Neural crest cell (in vitro differentiated cells): ENCODE measurements at places on chromosomes 3 and 15.

DNA sequence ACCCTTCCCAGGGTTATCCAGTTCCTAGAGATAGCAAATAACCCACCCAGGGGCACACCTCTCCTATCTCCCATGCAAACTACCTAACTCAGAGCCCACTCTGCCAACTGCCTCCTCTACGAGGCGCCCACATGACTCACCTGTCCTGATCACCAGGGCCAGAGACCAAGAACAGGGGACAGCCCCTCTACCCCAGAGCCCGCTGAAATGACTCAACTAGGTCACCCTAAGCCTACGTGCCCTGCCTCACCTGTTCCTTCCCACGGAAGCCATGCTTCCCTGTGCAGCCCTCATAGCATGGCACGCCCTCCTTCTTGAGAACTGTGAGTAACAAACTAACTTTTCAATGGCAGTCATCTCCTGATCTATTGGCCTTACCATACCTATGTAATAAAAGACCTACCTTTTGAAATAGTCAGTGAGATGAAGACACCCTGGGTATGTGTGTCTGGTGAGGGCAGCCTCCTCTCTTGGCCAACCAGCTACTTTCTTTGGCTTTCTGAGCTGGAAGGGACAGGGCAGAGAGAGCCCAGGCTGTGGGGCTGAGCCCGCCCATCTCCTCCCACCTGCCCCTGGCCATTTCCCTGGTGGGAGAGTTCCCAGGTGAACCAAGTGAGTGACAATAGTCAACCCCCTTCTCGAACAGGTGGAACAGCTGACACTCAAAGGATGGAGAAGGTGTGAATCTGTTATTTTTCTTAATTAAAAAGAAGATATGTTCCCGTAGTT is 25.5 kb upstream of the PRR23E start:
- no peak for DNase-seq

DNA sequence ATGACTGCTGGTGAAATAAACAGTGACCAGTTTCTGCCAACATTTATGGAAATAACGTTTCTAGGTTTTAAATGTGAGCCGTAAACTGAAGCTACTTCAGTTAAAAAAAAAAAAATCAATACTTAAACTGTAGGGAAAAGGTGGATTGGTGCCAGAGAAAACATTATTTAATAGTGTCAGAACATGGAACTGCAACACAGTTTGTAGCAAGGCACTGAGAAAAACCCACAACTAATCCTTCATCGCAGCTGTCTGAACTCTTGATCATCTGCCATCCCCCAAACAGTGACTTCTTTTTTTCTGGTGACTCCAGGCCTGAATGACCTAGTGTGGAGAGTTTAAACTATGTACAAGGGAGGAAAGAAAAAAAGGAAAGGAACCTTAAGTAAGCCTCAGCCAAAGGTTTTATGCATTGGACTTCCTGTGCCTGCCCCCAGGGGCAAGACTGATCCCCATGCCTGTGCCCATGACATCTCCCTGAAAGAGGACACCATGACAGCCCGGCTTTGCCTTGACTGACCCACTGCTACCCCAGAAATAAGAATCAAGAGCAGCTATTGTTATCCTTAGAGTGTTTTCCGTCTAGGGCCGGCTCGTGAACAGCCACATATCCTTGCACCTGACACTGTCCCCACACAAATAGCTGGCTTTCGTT is 33.1 kb downstream of the CRTAP start:
- no peak for DNase-seq

DNA sequence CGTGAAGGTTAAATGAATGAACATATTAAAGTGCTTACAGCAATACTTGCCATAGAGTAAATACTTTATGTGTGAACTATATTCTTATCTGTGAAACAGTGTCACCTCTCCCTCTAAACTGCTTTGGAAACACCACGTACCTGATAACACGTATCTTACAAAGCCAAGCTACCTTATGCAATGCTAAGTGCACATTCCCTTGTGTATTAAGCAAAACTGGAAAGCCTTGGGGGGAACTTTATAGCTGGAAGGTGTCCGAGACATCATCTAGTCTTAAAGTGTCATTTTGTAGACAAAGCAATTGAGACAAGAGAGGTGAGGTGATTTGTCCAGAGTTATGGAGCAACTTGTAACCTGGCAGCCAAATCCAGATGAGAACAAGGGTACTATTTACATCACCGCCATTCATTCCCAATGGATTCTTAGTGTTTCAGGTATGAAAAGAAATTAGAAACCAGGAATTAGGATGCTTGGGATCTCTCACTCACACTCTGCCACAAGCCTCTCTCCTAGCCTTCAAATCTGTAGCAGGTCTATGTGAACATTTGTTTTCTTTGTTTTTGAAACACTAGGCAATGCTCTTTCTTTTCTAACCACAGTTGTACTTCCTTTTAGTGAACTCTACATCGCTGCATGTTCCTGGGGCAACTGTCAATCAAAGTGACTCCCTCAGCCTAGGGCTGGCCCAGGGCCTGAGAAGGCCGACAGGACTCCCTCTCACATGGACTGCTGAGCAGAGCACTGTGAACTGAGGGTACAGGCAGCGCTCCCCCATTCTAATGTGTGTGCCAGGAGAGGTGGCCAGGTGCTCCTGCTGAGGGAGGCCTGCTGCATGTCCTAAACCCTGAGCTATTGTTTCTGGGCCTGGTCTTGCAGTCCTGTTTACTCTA is 13.9 kb upstream of the MGLL start:
- no peak for DNase-seq

DNA sequence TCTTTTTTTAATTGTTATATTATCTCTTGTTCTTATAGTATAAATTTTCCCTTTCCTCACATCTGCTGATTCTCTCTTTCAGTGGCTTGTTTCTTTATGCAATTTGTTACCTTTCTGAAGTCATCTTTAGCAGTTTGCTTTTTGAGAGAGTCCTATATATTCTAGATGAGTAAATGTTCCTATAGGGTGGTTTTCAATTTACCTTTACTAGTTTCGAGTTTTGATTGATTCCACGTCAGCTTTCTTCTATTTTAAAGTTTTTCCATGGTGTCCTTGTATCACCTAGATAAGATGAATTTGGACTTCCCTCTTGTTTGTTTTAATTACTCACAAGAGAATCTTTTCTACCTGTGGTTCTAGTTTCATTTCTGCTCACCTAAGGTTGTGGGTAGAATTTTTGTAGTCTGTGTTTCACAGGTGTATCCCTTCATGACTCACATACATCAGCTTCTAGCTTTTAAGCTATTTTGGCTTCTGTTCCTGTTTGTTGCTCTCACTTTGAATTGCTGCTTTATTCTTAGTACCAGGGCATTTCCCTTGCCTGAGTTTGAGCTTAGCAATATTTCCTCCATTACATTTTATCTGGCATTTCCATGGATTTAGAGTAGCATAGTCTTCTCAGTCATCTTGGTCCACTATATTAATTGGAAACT is 6.4 kb downstream of the TEX9 start:
- no peak for DNase-seq

GRCh38 chr15:58741032-58741431 is 8.5 kb downstream of the ADAM10 start:
- DNase-seq, result no peak

DNA sequence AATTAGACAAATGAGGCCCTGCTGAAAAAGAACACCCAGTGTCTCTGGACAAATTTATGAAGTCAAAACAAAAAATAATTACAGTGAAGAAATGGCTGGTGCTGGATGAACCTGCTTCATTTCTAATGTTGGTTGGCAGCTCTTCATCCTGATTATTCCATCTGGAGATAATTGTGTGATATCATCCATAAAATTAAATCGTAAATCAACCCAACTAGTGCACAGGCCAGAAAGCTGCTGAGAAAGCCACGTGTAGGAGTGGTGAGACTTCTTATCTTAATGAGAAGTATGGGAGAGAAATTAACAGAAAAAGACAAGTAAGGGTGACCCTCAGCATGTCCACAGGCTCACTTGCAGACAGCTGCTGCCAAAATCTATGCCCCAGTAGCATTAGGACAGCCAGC is 465.2 kb upstream of the TGFBR2 start:
- DNase-seq, result no peak

DNA sequence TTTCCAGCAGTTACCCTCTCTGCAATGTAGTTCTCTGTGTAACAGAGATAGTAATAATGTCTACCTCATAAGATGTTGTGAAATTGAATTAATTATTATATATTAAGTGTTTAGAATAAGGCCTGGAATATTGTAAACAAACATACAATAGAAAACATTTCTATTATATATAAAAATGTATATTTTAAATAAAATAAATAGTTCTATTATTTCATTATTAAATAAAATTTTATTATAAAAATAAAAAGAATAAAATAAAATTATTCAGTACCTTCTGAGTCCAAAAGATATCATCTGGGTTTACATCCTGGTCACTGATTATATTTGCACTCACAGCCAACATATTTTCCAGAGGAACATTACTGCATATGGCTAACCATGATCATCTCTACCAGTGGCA is 135.4 kb downstream of the LRRC3B start:
- no peak for DNase-seq

DNA sequence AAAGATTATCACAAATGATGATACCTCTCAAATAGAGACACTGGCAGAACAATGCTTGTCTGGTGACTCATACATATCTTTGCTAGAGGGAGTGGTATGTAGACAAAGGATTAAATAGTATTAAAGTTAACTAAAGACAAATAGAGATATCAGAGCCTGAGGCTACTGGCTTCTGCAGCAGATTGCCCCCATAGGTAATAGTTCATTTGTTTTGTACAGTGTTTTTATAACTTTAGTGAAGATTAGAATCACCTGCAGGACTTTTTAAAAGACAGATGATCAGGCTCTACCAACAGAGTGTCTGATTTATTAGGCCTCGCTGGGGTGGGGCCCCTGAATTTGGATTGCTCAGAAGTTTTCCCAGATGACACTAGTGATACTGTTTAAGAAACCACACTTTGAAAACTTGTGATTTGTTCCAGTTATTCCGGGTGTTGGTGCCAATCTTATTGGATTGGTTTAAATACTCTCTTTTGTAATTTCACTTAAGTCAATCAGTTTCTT is 96.4 kb downstream of the NAALADL2 start:
- no peak for DNase-seq

DNA sequence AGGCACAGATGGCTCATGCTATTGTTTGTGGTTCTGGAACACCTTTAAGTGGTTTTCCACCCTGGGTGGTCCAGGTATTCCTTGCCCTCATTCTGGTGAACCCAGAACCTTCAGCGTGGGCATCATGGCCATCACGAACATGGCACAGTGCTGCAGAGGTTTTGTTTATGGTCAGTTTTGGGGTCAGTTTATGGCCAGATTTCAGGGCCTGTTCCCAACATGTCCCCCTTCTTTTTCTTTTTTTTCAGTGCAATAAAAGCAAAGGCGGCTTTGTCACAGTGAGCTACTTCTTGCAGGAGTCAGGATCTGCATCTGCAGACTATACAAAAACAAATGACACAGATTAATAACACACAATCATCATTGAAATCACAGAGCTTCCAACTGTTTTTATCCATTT is 1085.0 kb upstream of the ALCAM start:
- DNase-seq, result no peak

GRCh38 chr3:46146548-46146947 is 61.6 kb downstream of the CCR1 start:
- no peak for DNase-seq

GRCh38 chr3:135771760-135772159 is 193.8 kb upstream of the PPP2R3A start:
- no peak for DNase-seq

GRCh38 chr15:57797110-57797509 is 90.6 kb downstream of the POLR2M start:
- DNase-seq, result no peak
